Stimulated activated CD4-positive, alpha-beta T cell treated with anti-CD3 and anti-CD28 coated beads, Interleukin-2, amount 100 ng/mL, for 48 hours (primary cell): ENCODE measurements at places on chromosomes 3 and 15.

GRCh38 chr15:56775641-56776040 is 42.3 kb upstream of the ZNF280D start:
- DNase-seq: no peak

DNA sequence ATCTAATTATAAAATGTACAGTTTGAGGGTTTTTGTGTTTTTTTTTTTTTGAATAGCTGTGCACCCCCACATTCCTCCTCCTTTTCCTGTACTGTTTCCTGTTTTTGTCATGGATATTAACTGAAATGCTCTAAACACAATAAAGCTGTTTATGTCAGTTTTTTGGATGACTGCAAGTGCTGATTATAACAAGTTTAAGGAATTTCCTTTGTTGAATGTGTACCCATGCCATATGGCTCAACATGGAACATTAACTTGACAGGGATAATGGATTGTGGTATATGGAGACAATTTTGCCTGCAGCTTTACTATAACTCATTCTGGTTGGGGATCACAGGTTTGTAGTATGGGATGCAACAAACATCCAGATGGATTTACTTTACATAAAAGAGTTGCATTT is 216.4 kb downstream of the TCF12 start:
- no peak for DNase-seq

GRCh38 chr15:60656041-60656440 is 177.1 kb upstream of the ICE2 start:
- no peak for DNase-seq

- no peak for DNase-seq
These were observed 5.1 kb downstream of the RAB43 start for GRCh38 chr3:129116482-129116946.

DNA sequence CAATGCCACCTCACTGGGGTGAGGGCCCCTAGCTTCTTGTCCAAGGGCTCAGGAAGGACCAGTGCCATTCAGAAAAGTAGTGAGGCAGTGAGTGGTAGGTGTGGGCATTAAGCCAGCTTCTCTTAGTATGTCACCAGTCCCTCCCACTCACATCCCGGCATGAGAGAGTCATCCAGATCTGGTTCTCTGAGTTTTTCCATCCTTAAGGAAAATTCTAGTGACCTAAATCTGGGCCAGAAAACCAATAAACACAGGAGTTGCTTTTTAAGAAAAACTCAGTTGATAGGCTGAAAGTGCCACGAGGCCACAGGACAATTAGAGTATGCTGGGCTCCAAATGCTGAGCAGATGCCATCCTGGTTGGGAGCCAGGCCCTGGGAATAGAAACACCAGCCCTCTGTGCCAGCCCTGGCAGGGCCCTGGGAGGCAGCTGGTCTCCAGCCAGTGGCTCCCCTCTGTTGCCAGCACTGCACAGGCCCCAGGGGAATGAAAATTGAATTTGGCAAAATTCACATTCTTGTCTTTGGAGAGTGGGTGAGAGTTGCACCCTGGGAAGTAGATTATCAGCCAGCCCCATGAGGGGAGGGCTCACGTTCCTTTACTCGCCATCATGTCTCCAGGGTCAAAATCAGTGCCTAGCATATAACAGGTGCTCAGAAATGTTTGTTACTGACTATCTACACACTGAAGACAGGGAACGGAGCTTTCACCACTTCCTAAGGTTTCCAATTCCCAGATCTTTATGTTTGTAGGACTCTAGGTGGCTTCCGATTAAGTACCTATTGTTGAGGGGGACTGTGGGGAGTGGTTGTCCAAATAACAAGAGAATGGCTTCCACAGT is 52.8 kb downstream of the FAM43A start:
- no peak for DNase-seq

DNA sequence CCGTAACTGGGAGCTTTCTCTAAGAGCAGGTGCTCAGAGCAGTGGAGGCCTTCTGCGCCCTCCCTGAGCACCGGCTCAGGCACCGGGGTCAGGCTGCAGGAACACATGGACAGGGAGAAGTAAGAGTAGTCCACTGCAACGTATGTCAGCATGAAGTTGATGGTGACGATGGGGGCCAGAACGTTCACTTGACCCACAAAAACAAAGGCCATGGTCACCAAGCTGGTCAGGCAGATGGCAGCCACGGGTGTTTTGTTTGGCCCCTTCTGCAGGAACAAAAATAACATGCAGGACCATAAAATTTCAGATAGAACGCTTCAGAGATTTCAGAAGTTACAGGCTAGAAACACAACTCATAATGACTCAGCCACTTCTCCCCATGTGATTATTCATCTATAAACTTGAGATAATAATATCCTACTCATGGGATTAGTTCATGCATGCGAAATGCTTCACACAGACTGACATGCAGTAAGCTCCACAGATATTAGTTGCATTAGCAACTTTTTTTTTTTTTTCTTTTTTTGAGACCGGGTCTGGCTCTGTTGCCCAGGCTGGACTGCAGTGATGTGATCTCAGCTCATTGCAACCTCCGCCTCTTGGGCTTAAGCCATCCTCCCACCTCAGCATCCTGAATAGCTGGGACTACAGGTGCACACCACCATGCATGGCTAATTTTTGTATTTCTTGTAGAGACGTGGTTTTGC is 52.2 kb upstream of the HEG1 start:
- no peak for DNase-seq

DNA sequence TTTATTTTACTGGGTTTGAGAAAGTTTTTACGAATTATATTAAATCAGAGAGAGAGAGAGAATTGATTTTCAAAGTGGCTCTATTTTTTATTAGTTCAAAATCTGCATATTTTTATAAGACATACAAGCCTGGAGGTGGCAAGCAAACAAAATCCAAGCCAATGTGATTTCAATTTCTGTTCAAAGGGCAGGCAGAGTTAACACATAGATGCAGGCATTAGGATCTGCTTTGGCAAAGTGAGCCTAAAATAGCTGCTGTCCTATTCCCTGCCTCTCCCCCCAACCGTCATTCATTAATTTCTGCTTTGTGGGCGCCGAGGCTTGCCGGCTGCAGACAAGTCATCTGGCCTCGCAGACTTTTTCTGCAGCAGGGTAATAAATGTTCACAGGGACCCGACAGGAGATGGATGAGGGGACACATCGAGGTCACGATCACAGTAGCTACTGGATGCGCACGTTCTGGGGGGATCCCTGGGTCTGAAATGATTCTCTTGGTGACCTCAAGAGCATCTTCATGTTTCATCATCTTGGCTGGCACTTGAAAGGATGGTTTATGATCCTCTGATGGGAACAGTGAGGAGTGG is 123.9 kb upstream of the SLC6A11 start:
- DNase-seq: no peak

GRCh38 chr15:36449084-36449661 is 130.3 kb upstream of the CDIN1 start:
- DNase-seq: no peak

GRCh38 chr3:86047161-86047560 is 943.8 kb downstream of the VGLL3 start:
- no peak for DNase-seq
